ENCODE measurements at places on chromosomes 4 and X.

- no peaks in the 10 kb centered on the region for H3K36me3 ChIP-seq
- no peak overlapping the region for H3K4me3 ChIP-seq
- H3K4me1 ChIP-seq, result no peaks in the 10 kb centered on the region
- DNase-seq, result no peak
- no peaks in the 10 kb centered on the region for H3K27me3 ChIP-seq
Observed at GRCh38 chrX:63400340-63400739, 49.2 kb upstream of the SPIN4 start.

GRCh38 chrX:136863826-136864225 lies 16.7 kb downstream of the RBMX start:
- H3K36me3 ChIP-seq, result peaks cover under 1% of the 10 kb centered on the region
- no peak overlapping the region for H3K4me3 ChIP-seq
- no peaks in the 10 kb centered on the region for H3K4me1 ChIP-seq
- no peak for DNase-seq
- H3K27ac ChIP-seq, result no peak overlapping the region
- H3K27me3 ChIP-seq, result no peaks in the 10 kb centered on the region

- H3K36me3 ChIP-seq, result no peaks in the 10 kb centered on the region
- H3K4me1 ChIP-seq, result no peaks in the 10 kb centered on the region
- no peaks in the 10 kb centered on the region for H3K27me3 ChIP-seq
- H3K27ac ChIP-seq, result no peak overlapping the region
Observed at GRCh38 chr4:10737337-10737736, 52.8 kb upstream of the CLNK start.

DNA sequence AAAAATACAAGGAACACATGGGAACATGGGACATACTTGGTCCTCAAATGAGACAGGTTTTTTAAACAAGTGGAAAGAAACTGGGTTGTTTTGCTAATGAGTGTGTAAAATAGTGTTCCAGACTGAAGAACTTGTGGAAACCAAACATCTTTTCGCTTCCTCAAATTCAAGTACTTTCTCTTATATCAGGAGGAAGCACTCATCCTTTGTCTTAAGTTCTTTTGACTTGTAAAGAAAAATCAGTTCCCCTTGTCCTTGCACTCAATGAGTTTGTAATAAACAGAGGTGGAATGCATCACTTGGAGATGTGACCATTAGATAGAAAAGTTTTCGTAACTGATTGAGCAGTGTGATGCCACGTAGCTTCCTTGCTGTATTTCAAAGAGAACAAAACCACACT lies 101.1 kb downstream of the PHOX2B start:
- no peak for DNase-seq
- no peak overlapping the region for H3K27ac ChIP-seq
- H3K4me3 ChIP-seq, result no peak overlapping the region

DNA sequence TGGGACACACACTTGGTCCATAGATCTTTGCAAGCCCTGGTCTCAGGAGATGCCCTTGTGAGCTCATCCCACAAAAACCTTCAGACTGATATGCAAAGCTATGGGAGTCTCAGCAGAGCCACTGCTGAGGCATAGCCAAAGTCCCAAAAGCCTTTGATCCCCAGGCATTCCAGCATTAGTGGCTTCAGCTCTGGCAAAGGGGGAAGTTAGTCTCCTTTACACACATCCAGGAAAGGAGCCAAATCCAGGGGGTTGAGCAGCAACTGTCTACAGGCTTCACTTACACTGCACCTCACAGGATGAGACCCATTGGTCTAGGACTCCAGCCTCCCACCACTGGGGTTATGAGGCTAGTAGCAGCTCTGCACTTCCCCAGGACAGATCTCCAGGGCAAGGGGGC lies 14.0 kb downstream of the PF4 start:
- DNase-seq, result no peak
- no peaks in the 10 kb centered on the region for H3K36me3 ChIP-seq
- no peaks in the 10 kb centered on the region for H3K27me3 ChIP-seq
- no peak overlapping the region for H3K4me3 ChIP-seq
- H3K27ac ChIP-seq, result no peak overlapping the region
- no peaks in the 10 kb centered on the region for H3K4me1 ChIP-seq

DNA sequence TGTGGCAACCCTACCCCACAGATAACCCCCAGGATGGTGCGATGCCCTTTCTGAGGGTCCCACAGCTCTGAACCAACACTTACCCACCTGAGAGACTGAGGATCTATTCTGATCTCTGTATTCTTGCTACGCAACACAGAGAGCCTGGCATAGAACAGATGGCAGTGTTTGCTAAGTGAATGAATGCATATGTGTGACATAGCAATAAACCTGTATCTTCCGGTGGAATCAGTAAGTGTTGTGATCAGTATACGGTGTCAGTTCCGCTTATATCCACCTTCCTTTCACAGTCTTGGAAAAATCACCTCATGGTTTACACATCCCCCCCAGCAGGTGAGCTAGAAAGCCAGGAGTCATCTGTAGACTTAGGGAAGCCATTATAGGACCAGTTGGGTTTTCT lies 5.9 kb upstream of the HSD17B10 start:
- no peak for DNase-seq
- no peak overlapping the region for H3K4me3 ChIP-seq
- H3K27me3 ChIP-seq, result no peaks in the 10 kb centered on the region
- peaks cover under 1% of the 10 kb centered on the region for H3K4me1 ChIP-seq

GRCh38 chr4:71296945-71297344 lies 41.9 kb upstream of the SLC4A4 start:
- no peaks in the 10 kb centered on the region for H3K27me3 ChIP-seq
- no peaks in the 10 kb centered on the region for H3K36me3 ChIP-seq
- DNase-seq, result no peak
- H3K4me3 ChIP-seq, result no peak overlapping the region
- H3K4me1 ChIP-seq, result no peaks in the 10 kb centered on the region

DNA sequence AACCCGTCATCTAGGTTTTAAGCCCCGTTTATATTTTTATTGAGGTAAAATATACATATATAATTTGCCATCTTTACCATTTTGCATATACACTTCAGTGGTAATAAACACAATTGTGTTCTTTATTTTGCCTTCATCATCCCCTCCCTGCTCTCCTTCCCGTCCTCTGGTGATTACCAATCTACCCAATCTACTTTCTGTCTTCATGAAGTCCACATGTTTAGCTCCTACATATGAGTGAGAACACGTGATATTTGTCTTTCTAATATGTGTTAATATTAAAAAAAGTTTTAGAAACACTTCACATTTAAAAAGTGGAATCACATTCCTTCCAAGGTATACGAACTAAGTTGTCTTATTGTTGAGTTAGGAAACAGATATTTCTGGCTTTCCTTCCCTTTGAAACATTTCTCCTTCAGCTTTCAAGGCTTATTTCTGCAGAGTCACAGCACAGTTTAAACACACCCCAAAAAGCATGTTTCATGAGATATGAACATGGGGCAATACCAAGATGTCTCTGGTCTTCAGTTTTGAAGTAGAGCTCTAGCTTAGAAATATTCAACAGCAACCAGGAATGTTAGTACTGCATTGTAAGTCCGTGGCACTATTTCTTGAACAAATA lies 35.9 kb downstream of the GYPA start:
- no peak overlapping the region for H3K4me3 ChIP-seq
- no peak overlapping the region for H3K27ac ChIP-seq
- no peaks in the 10 kb centered on the region for H3K36me3 ChIP-seq
- no peaks in the 10 kb centered on the region for H3K27me3 ChIP-seq
- no peak for DNase-seq

- DNase-seq, result no peak
- H3K4me1 ChIP-seq, result peaks cover 12% of the 10 kb centered on the region
- peak overlapping the region; percentile 96 for H3K27ac ChIP-seq
- no peaks in the 10 kb centered on the region for H3K27me3 ChIP-seq
Observed at GRCh38 chr4:41933997-41934503, 1.2 kb upstream of the TMEM33 start.

DNA sequence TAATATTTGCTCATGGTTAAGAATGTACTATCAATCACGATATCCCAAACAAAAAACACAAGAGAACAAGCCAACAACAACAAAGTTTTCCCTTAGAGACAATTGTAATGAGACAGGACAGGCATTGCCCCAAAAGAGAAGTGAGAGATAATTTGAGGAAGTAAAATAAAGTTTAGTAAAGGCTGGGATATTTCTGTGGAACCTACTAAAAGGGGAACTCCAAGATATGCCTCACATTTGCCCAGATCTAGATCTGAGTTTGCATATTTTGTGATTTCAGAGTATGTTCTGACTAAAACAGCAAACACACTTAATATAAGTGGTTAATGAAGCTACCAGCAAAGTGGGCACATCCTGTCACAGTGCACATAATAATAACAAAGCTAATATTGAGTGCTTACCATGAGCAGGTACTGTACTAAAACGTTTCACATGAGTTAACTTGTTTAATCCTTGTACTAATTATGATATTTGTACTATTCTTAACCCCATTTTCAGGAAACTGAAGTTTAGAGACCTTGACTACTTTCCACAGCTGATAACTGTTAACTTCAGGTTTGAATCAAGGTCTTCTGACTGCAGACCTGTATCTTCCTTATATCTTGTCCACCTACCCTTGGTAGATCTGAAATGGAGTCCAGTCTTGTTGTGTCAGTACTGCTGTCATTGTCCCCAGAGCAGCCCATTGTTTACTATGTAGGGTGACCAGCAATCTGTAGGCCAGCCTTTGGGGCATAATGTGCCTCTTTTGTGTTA lies 26.0 kb upstream of the BMP2K start:
- H3K4me3 ChIP-seq, result no peak overlapping the region
- no peak for DNase-seq
- H3K36me3 ChIP-seq, result no peaks in the 10 kb centered on the region
- no peak overlapping the region for H3K27ac ChIP-seq
- no peaks in the 10 kb centered on the region for H3K4me1 ChIP-seq

DNA sequence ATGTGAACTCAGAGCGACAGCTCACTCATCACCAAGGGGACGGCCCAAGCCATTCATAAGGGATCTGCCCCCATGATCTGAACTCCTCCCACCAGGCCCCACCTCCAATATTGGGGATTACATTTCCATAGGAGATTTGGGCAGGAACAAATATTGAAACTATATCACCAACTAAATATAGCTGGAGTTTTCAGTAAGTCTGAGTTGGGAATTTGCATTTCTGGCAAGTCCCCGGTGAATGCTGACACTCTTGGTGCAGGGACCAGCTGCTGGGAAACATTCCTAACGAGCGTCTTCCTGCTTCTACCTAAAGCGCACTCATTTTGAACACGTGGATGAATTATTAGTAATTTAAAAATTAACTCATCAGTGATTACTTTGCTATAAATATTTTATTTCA lies 13.2 kb downstream of the CLDN34 start:
- H3K27me3 ChIP-seq, result no peaks in the 10 kb centered on the region
- H3K4me1 ChIP-seq, result no peaks in the 10 kb centered on the region
- no peaks in the 10 kb centered on the region for H3K36me3 ChIP-seq
- no peak overlapping the region for H3K27ac ChIP-seq

DNA sequence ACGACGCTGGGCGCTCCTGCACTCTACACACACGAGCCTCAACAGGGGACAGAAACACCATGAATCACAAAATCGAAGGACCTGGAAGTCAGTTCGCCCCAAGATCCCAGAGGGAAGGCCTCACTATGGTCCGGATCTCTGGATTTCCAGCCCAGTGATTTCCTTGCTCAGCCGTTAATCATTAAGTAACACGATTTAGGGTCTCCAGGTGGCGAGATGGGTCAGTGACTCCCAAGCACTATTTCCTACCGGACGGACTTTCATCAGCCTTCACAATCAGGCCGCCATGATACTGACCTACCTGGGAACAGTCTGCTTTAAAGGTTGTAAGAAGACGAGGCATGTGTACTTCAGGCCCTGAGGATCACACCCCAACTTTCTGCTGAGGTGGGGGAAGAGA lies 63.7 kb downstream of the FAT1 start:
- DNase-seq, result no peak
- no peak overlapping the region for H3K27ac ChIP-seq
- H3K4me1 ChIP-seq, result peaks cover 9% of the 10 kb centered on the region

DNA sequence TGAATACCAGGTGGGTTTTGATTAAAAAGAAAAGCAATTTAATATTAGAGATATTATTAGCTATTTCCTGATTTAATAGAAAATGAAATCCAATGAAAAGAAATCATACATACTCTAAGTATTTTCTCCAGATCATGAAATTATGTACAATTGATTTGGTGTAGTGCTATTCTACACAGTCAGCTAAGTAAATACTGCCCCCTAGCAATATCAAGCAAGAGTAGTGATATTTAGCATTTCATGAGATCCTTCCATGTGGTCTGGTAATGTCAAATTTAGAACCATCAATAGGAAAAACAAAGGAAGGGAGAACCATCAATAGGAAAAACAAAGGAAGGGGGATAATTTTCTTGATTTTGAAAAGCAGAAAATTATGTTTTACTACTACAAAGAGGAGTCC lies 114.6 kb downstream of the TBCK start:
- no peak overlapping the region for H3K27ac ChIP-seq
- no peak for DNase-seq
- H3K36me3 ChIP-seq, result no peaks in the 10 kb centered on the region

DNA sequence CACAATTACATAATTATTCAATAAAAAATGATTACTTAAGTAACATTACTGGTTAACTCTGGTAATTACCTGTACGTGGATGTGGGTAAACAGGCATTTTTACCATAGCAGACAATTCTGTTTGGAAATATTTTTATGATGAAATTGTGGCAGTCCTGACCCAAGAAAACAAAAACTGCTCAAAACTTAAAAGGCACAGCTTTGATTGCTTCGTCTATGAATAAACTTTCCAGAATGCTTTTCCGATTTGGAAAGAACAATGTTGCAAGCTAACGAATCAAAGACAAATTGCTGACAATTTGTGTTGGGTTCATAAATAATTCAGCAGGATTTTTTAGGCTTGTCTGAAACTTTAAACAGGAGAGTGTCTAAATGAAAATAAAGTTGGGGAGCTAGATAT lies 150.6 kb upstream of the GYPA start:
- H3K27me3 ChIP-seq, result no peaks in the 10 kb centered on the region
- no peak overlapping the region for H3K4me3 ChIP-seq
- no peak for DNase-seq
- H3K36me3 ChIP-seq, result no peaks in the 10 kb centered on the region
- no peaks in the 10 kb centered on the region for H3K4me1 ChIP-seq

DNA sequence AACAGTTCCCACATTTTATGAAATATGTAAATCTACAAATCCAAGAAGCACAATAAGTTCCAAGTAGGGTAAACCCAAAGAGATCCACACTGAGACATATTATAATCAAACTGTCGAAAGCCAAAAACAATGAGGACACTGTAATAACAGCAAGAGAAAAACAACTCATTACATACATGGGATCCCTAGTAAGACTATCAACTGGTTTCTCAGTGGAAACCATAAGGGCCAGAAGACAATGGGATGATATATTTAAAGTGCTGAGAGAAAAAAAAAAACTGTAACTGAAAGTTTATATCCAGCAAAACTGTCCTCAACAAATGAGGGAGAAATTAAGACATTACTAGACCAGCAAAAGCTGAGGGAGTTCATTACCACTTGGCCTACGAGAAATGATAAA lies 34.7 kb downstream of the GLRA2 start:
- no peak for DNase-seq
- H3K27ac ChIP-seq, result no peak overlapping the region
- no peak overlapping the region for H3K4me3 ChIP-seq
- no peaks in the 10 kb centered on the region for H3K27me3 ChIP-seq
- H3K36me3 ChIP-seq, result no peaks in the 10 kb centered on the region
- H3K4me1 ChIP-seq, result no peaks in the 10 kb centered on the region

Data from Caco-2 (cell line).